ENCODE measurements at places on chromosomes 2 and 18.

DNA sequence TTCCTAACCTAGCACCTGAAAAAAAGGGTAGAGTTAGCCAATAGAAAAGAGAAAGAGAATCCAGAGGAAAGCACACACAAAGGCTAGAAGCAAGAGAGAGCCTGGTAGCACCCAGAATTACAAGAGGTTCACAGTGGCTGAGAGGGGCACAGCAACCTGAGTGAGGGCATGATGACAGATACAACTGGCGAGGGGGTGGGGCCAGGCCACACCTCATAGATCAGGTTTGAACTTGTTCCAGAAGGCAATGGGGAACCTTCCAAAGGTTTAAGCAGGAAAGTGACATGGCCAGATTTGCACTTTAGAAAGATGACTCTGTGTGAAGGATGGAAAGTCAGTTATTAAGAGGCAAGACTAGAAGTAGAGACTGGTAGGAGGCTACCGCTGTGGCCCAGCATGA is 148.0 kb downstream of the TTC32 start:
- DNase-seq, result no peak

DNA sequence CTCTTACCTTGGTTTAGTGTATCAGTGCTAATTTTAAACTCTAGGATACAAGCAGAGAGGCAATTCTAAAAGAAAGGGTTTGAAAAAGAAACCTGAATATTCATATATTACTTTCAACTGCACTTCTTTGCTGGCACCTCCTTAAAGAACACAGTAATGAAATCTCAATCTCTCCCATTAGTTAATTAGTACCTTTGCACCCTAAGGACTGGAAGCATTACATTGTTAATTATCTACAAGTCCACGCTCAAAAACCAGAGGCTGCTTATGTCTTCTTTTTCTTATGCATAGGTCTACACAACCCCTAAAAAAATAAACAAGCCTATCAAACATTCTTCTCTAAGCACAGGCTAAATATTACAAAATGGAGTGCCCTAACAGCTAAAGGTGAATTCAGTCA is 20.2 kb downstream of the EPHA4 start:
- DNase-seq, result no peak

DNA sequence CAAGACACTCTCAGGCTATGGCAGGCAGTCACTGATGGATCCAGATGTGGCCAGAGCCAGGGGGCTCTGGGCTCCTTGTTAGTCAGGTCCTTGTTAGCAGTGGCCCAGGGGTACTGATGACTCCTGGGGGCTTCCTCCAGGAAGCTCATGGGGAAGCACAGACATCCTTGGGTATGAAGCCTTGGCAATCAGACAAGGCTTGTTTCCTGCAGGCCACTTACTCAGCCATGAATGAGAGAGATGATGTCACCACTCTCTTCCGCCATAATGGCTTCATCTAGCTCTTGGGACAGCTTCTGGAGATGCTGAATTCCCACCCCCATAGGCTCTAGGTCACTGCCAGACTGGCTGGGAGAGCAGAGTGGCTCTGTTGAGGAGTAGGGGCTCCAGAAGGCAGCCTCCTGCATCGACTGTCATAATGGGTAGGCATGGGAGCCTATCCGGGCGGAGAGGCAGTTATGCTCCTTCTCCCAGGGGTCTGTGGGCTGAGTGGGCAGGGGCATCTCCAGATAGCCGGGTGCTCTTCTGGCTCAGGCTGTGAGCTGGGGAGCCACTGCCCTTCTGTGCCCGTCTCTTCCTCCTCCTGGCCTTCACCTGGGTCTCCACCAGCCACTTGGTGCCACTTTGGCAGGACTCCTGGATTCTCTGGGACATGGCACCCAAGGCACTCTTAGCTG is 40.2 kb upstream of the BMPR2 start:
- DNase-seq, result no peak

GRCh38 chr2:12001621-12002020 is 255.2 kb downstream of the LPIN1 start:
- no peak for DNase-seq

DNA sequence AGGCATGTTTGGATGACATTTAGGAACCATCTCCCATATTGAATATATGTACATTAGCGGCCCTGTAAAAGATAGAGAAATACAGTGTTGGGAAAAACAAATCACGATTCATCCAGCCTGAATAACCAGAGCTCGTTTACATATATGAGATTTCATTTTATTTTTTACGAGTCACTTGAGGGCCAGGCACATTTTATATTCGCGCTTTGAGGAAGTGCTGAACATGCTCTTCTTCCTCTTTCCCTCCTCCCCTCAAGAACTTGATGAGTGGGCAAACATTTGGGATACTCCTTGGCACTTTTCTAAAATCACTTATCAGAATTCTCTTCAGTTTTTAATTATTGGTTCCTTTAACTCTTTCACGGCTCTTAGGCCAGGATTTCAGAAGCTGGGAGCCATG is 268.0 kb upstream of the TANK start:
- DNase-seq, result no peak

DNA sequence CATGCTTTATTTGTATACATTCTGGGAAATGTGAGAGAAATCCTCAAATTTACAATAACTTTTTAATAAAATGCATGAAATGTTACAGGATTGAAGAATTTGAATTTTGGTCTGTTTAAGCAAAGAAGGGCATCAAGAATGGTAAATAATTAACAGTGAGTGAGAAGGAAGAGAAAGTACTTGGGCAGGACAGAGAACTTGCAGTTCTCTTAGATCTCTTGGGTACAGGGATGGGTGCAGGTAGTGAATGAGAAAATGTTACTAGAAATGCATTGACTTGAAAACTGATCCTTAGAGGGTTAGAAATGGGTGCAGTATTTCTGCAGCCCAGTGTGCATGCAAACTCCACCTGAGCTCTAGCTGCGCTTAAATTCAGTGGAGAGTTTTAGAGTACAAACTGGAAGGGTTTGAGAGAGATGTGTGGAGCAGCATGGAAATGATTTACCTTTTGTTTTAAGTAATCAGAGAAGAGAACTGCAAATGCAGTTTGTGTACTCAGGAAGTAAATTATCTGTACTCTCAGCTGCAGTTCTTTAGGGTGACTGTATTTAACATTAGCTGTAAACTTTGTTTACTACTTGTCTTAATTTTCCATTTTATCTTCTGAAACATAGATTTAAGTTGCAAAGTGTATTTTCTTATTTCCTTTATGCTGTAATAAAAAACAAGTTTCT is 51.0 kb upstream of the RAB27B start:
- no peak for DNase-seq

DNA sequence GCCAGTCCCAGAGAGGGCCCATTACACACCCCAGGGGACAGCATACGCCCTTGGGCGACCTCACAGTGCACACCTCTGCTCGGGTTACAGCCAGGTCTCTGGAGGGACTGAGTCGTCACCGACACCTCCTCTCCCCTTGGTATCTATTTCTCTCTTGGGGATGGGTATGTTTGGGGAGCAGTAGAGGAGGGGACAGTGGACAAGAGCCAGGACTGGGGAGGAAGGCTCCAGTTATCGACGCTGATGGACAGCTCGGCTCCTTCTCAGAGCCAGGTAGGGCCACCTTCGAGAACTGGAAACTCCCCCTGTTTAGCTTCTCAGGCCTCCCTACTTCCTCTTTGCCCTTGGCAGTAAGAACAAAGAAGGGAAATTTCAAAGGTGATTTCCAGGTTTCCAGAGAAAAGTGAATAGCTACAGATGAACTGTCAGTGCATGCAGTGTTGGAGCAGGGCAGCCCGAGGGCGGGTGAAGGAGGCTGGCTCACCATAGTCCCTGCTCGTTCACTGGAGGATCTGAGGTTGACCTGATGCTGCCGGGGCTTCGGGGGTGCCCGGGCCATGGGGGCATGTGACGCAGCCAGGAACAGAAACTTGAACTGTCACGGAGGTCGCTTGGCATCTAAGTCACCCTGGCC is 4.4 kb upstream of the SEMA4C start:
- no peak for DNase-seq

DNA sequence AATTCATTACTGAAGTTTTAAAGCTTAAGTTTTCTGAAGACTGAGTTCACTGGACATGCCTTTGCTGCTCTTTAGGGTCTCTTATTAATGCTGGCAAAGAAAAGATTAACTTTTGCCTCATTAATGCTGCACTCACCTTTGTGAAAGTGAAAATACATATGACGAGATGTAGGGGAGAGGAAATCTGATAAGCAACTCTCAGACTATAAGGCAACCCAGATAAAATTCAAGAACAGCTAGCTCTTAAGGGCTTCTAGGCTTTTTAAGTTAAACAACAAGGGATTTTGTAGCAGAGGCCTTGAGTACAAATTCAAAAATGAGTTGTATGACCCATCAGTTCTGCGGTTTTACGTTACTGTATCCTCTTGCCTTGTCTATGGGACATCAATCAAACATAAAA is 143.7 kb downstream of the USP34 start:
- no peak for DNase-seq

DNA sequence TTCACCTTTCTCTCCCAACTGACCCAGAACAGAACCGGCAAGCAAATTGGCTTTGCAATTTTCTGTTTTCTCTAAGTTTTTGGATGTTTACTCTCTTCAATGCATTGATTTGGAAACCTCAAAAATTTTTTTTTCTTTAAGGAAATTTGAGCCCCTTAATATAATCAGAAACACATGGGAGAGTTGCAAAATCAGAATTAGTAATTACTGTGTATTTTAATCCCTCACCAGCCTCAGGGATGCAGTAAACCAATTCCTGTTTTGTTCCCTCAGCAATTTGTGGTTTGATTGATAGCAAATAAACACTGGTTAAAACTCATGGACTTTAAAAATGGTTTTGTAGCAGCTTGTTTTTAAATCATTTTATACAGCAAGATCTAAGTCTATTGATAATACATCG is 281.5 kb downstream of the NEDD4L start:
- DNase-seq, result no peak

- no peak for DNase-seq
Measured at GRCh38 chr18:47968721-47969120, 38.3 kb upstream of the SMAD2 start.

DNA sequence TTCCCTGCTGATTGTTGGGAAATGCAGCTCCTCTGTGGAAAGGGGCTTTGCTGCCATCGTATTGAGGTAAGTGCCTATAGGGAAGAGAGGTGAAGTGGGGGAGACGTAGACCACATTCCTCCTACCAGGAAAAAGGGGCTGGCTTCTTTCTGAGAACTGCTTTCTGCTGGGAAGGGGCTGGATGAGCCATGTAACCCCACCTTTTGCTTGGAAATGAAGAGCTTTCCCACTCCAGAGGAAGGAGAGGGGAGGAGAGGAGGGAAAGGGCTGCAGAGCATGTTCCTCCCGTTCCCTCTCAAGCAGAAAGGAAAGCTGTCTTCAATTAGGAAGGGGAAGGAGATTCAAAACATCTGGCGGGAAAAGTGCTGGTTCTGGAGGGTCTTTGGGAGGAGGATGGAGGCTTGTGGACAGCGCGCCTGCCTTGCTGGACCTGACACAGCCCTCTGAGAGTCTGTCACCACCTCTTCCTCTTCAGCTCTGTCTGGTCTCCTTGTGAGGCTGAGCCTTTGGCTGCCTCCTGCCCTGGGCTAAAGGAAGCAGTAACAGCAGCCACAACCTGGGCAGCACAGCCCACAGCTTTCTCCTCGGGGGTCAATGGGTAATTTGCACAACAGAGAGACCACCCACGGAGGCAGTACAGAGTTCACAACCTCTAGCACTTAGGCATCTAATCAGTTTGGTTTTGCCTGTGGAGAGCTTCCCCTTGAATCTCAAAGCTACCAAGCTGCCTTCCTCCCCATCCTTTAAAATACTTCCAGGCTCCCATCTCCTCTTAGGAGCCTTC is 410.0 kb upstream of the TNP1 start:
- peak; percentile 76 for DNase-seq

GRCh38 chr2:238597638-238598528 is 171.2 kb downstream of the ASB1 start:
- DNase-seq, result no peak

DNA sequence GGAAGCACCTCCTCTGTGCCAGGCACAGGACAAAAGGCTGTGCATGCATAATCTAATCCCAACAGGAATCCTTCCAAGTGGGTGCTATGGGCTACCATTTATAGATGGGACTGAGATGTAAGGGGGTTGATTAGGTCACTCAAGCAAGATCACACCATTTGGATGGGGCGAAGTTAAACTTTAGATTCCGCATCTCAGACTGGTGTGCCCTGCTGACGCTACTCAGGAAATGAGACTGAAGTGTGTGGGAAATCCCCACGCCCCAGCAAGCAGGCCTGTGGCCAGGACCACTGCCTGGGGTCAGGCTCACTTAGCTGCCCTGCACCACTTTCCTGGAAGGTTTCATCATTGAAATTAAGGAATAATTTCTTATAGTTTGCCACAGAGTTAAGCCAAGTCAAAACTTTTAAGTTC is 70.5 kb upstream of the PPP1CB start:
- DNase-seq, result no peak

GRCh38 chr2:178327516-178327915 is 123.5 kb downstream of the PRKRA start:
- no peak for DNase-seq

DNA sequence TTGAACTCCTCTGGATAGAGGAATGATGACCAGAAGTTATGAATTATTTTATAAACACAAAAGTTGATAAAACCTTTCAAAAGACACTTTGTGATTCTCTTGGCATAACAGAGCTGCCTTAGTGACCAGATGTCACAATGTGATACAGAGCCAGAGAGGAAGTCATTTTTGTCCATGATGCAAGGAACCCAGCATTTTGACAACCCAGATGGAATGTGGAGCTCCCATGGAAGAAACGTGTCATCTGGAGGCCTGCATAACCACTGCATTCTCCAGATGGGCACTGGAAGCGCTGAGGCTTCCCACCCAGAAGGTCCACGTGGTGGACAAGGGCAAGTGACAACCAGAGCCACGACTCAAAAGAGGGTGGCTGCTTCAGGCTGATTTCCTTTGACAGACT is 30.1 kb downstream of the HRH4 start:
- peak; percentile 28 for DNase-seq

GRCh38 chr2:122368576-122369243 is 613.3 kb downstream of the TSN start:
- peak; percentile 8 for DNase-seq

DNA sequence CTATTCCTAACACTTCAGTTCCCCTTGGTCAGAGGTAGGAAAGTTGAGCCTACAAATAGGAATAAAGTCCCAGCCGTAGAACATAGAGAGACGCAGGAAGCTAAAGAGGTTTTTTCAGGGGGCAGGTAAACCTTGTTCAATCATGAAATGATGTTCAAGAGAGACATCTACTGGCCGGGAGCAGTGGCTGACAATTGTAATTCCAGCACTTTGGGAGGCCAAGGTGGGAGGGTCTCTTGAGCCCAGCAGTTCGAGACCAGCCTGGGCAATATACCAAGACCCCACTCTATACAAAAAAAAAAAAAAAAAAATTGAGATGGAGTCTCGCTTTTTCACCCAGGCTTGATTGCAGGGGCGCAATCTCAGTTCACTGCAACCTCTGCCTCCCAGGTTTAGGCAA is 66.7 kb upstream of the DNAJC10 start:
- DNase-seq, result peak; percentile 44

- no peak for DNase-seq
Measured at GRCh38 chr2:133431289-133431688, 137.0 kb downstream of the NCKAP5 start.
